ENCODE measurements at places on chromosomes 7 and 10. TPM values are rescaled to one million over a fixed set of nuclear protein-coding genes. Genes with fewer than 3 reads are reported as not detected.
A peak's percentile ranks its signal among the peaks of the same experiment; 100 is the strongest.

CH25H gene
- total RNA-seq = 1.00 TPM

GRCh38 chr7:157021871-157022680 is 11.6 kb upstream of the MNX1 start:
- DNase-seq = no peak

GRCh38 chr10:100980311-100980710 is 7.0 kb downstream of the MRPL43 start:
- peak; percentile 54 for DNase-seq

- DNase-seq = no peak
These were observed at the start of gene BEND7 for GRCh38 chr10:13528875-13529713. BEND7 (minus strand) TSS chr10:13529014; CDS start chr10:13528533, 481 bp downstream.

RBP3 gene
- total RNA-seq = not detected

DNA sequence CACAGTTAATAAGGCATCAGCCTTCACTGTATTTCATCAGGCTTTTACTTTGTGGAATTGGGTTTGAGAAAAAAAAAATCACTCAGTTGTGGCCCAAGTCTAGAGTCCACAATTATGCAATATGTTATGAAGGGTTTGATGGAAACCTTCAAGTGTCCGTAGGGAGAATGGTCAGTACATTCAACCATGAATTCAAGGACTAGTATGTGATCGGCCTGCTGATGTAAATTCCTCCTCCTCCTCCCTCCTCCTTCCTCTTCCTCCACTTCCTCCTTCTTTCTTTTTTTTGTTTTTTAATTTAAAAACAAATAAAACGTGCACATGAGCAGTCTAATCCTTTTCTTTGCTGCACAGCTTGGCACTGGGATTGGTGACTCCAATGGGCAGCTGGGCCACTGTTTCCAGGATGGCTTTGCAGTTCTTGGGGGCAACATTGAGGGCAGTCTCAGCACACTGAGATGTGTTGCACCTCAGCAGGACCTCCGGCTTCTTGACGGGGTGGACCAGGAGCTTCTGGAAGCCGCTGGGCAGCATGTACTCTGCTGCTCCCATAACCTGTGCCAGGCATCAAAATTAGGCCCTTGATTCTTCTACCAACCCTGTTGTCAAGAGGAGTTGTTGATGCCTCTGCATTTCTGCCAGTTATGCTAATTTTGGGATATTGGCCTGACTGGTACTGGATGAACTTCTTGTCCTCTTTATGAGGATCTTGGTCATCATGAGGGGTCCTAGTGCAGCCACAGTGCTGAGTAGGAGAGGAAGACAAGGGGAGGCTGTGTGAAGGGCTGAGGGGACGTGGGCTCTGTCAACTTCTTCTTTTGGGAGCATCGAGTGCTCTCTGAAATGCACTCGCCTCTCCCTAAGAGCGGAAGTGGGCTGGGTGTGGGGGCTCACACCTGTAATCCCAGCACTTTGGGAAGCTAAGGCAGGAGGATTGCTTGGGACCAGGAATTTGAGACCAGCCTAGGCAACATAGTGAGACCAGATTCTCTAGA is 9.3 kb upstream of the IL2RA start:
- peak; percentile 62 for DNase-seq

DNA sequence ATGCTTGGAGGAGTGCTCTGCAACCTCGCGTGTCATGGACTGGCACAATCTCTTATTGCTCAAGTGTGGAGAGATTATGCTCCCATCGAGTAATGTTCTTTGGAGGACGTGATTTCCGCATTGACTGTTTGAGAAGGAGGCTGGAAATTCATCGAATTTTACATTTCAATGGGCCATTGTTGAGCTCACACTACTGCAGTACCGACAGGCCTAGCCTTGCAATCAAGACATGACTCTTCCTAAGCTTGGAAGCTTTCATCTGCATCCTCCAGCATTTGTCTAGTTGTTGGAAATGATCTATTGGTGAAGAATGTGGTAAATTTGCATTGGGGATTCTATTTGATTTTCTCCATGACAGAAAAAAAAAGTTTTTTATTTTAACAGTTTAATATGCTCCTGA is 156.8 kb downstream of the FZD1 start:
- DNase-seq = no peak

PYROXD2 gene
- total RNA-seq = 11.7 TPM

GRCh38 chr10:132227851-132228390 is 41.2 kb downstream of the DPYSL4 start:
- DNase-seq = no peak

DNA sequence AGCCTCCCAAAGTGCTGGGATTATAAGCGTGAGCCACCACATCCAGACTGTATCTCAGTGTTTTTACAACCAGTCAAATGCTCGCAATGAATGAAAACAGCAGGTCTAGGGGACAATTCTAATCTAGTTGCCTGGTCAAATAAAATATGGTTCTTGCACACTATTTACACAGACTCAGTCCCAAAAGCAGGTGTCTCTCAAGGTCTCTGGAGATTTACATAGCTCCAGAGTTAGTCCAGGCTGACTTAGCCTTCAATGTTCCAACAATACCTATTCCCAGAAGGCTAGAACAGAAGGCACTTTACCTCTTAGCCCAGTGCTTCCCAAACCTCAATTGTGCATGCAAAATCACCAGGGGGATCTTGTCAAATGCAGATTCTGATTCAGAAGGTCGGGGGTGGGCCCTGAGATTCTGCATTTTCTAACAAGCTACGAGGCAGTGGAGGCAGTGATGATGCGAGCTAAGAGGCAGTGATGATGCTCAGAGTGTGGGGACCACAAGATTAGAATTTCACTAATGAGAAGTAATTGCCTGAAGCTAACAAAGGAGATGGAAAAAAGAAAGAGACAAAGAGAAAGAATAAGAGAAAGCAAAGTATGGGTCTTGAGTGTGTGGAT is 6.4 kb downstream of the KIAA1549 start:
- no peak for DNase-seq

DNA sequence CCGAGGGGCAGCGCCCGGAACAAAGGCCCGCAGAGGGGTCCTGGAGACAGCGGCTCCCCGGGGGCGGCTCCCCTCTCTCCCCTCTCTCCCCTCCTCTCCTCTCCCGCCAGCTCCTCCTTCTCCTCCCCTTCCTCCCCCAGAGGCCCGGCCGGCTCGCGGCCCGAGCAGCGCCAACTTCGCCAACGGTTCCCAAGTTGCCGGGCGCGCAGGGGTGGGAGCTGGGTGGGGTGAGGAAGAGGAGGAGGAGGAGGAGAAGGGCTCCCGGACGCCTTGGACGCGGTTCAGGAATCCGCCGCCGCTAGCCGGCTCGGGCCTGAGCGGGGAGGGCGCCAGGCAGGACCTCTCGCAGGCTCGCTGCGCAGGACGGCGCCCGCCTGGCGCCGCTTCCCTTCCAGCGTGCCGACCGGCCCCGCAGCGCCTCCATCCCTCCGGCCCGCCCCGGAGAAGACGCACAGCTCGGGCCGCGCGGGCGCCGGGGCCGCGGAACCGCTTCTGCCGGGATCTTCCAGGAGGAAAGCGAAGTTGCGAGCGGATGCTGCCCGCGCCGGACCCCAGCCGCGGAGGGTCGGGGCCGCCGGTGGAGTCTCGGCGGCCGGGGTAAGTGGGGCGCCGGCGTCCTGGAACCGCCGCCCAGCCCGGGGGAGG is at the start of gene CHST3:
TSS of gene CHST3 (plus strand) at position 298 of the 645 bp plus-strand sequence. CDS start 41,448 bp downstream, outside the sequence.
- peak; percentile 90 for DNase-seq

DNA sequence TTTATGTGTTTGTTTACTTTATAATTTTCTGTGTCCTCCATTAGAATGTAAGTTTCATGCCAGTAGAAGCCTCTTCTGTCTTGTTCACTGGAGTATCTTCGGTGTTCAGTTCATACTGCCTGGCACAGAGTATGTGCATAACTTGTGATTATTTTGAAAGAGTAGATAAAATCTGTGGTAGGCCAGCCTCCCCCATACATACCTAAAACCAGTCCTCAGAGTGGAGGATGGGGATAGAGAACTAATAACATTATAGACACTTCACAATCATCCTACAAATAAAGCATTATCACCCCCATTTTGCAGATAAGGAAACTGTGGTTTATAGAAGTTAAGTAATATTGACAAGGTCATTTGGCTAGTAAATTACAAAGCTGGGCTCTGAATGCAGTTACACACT is 28.0 kb downstream of the VIM start:
- DNase-seq = no peak

- no peak for DNase-seq
These were observed 9.9 kb upstream of the SRRM3 start for GRCh38 chr7:76191783-76192240.

Data from cardiac septum (tissue), 1 donor.